ENCODE measurements at places on chromosomes 7 and 10.

DNA sequence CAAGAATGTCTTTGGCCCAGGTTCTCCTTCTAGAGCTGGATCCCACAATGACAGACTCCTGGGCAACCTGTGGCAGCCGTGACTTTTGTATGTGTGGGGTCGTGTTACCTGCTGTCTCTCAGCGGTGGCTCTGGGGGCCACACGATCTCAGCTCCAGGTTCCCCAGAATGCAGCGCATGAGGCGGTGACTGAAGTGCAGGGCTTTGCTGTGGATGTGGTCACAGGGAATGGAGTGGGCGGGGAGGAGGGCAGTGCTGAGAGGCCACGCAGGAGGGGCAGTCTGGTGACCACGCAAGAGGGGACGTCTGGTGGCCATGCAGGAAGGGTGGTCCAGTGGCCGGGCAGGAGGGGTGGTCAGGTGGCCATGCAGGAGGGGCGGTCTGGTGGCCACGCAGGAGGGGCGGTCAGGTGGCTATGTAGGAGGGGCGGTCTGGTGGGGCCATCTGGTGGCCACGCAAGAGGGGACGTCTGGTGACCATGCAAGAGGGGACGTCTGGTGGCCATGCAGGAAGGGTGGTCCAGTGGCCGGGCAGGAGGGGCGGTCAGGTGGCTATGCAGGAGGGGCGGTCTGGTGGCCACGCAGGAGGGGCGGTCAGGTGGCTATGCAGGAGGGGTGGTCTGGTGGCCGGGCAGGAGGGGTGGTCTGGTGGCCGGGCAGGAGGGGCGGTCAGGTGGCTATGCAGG is 112.7 kb downstream of the ACTR3B start:
- DNase-seq = no peak

DNA sequence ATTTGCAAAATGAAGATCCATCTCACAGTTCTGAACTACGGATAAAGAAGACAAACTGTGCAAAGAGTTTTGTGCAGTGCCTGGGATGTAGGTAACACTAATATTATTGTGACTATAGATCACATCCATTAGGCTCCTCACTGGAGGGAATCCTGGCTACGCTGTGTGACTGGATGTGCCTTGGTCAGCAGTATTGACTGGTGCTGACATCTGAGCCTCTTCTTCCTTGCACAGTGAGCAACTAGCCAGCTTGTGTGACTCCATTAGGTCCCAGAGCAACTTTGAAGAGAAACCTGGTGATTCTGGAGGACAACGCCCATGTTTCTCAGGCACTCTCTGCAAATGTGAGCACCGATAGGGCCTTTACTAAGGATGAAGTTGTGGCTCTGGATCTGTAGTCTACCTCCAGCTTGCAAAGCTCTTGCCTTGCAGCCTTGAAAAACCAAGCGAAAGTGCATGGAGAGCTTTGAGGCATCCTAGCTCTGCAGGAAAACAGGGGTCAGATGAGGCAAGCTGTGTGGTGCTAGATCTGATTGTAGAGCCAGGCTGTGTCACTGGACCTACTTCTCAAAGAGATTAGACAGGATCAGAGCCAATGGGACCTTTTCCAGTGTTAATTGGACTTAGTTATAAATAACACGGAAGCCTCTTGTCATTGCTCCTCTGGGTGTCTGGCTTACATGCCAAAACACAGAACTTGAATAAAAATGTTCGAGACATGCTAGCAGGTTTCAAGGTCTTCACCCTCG is 303.6 kb upstream of the LYZL1 start:
- no peak for DNase-seq

DNA sequence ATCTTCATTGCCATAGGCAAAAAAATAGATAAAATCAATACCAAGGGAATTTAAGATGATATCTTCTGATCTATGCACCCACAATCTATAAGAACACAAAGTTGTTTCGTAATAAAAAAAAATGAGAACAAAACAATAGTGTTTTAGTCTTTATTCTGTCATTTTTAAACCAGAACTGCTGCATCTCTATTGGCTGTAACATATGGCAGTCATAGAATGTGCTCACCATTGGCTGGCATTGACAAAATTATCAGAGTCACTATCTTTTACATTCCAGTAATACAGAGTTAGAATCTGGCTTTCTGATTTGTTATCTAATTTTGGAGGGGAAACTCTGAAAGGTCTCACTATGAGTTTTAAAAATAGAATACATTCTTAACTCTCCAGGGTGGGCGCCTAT is 138.6 kb upstream of the CCDC6 start:
- DNase-seq = no peak

GRCh38 chr10:95635319-95635733 is 21.2 kb downstream of the ALDH18A1 start:
- DNase-seq = no peak

GRCh38 chr7:155962191-155962967 is 150.1 kb upstream of the SHH start:
- no peak for DNase-seq

Data from hippocampal formation (tissue), 2 donors.